ENCODE measurements at places on chromosomes 7 and 10.

DNA sequence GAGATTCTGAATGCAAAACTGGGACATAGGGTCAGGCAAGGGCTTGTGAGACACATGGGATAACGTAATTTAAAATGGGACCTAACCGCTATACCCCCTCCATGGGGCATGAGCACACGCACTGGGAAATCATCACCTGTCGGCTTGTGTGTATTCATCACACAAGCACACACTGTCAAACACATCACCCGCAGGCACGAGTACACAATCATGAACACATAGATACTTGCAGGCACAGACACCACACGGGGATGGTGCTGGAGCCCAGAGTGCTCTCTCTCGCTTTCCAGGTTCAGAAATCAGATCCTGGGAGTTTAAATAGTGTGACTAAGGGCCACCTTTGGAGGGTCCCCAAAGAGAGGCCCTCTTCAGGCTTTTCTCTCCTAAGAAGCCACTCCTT lies 19.6 kb upstream of the TLX1 start:
- DNase-seq: no peak

- DNase-seq: peak; percentile 69
These were observed 135.9 kb upstream of the PODXL start for GRCh38 chr7:131692131-131692960.

- peak; percentile 48 for DNase-seq
These were observed 23.4 kb upstream of the GSAP start for GRCh38 chr7:77439572-77439971.

GRCh38 chr7:142338633-142339501 lies 81.0 kb upstream of the PRSS58 start:
- DNase-seq: peak; percentile 44

GRCh38 chr7:82527851-82528250 lies 84.3 kb upstream of the CACNA2D1 start:
- peak; percentile 15 for DNase-seq

DNA sequence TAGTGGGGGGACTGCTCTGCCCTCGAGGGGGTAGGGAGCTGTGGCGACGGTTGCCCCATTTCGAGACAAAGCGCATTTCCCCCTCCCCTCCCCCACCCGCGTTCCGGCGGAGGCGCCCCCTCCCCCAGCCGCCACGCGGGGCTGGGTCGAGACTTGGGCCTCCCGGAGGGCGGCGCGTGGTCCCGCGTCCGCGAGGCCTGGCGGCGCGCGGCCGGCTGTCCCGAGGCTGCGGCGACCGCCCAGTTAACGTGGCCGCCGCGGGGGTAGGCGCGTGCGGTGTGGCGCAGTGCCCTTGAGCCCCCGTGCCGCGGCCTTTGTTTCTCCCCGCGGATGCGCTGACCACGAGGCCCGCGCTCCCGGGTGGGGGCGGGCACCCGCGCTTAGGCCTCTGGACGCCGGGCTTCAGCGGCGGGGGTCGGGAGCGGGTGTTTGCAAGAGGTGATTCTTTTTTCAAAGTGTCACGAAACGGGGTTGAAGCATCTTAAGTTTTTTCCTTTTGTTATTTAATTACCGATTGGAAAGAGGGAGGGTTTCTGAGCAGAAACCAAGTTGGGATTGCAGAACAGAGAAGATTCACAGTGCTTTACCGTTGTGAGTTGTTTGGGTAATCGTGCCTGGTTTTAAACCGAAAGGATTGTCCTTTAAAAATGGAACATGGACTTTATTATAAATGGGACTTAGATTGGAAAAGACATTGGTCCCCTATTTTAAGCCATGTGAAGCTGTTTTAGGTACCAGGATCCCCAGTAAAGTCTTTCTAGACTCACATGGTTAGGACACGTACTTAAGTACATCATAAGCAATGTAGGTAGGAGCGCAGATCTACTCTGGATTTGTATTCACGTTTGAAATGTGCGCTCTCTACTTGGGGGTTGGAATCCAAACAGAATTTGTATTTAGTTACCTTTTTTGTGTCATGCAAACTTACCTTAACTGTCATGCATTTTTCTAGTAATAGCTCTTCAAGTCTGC lies 760 bp downstream of the CBX3 start:
- peak; percentile 87 for DNase-seq

DNA sequence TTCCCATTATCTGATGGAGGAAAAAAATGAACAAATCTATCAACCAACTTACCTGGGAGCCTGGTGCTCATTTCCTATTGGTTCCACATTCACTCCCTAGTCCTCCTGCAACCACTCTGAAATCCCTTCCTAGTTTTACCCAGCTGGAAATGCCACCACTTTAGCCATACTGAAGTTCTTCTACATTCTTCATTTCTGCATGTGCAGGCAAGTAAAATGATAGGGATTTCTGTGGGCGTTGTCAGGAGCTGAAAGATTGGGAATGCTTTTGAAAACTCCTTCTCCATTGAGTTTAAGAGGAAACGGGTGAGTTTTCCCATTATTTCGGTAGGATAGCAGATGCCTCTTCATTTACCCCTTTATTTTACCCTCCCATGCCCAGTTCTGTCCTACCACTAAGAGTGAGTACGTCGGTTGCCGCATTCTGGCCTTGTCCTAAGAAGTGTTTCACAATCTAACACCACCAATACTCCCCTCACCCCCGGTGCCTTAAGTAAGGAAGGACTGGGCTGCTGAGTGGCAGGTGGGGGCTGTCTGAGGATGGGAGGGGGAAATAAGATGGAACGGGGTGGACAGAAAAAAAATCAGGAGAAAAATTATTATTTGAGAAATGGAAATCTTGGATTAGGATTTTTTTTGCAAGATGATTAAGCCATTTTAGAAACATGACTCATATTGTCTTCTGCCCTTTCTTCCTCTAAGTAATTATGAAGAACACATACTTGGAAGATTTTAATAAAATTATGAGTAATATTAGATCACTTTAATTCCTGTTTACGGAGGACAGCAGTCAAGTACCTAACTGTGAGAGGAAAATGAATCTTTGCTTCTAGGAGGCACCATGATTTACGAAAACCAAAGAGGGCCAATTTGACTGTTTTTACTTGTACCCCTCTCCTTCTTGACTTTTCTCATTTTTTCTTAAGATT lies 13.2 kb upstream of the TAS2R60 start:
- DNase-seq: peak; percentile 79

GRCh38 chr10:15374566-15374965 lies 3.5 kb upstream of the FAM171A1 start:
- DNase-seq: no peak

GRCh38 chr7:33934391-33934790 lies 29.1 kb downstream of the BMPER start:
- no peak for DNase-seq

- peak; percentile 97 for DNase-seq
These were observed 33.9 kb upstream of the MSMB start for GRCh38 chr10:46079831-46080585.

GRCh38 chr10:15789793-15790525 lies 70.2 kb upstream of the ITGA8 start:
- no peak for DNase-seq

GRCh38 chr7:151113344-151114150 lies 27.3 kb downstream of the AGAP3 start:
- no peak for DNase-seq

DNA sequence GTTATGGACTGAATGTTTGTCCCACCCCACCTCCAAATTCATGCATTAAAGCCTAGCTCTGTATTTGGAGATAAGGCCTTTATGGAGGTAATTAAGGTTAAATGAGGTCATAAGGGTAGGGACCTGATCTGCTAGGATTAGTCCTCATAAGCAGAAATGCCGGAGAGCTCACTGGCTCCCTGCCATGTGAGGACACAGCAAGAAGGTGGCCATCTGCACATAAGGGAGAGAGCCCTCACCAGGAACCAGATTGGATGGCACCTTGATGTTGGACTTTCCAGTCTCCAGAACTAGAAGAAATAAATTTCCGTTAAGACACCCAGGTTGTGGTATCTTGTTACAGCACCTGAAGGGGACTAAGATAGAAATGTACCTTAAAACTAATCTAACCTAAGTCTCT lies 816.1 kb upstream of the C7orf33 start:
- no peak for DNase-seq

DNA sequence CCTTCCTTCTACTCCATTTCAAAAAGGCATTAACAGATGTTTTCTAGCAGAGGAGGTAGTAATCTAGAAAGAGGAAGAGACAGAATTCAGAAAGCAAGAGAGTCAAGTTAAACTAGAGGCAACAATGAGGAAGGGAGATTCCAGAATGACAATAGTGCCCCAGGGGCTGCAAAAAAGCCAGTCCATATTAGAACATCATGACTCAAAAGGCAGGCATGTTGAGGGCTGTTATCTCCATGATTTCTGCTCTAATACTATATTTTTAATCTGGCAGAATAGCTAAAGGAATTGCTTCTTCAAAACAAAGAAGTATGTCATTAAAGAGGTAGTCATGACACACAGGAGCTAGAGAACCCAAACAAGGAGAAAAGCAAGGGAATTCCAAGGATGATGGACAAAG lies 599.6 kb downstream of the INHBA start:
- no peak for DNase-seq

DNA sequence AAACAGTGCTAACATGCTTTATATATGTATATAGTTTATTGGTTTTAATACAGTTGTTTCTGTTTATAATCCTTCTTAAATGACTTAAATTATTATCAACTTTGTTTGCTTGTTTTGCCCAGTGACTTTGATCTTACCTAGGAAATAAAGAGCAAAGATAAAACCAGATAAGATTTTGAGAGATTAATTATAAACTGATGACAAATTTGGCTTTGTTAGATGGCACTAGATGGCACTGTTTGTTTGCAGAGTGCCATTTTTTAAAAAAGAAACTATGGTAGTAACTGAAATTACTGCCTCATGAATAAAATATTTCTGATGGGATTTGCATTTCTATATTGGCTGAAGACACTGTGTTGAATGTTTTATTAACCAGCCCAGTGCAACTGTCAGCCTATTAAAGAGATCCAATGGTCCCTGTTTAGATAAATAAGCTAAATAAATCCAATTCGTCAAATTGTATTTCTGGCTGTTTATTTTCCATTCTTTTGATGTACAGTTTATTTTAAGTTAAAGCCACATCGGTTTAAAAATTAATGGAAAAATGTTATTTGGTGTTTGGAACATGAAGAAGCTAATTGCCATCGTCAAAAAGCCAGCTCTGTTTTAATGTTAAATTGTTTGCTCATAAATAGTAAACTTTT lies 28.7 kb downstream of the VTI1A start:
- no peak for DNase-seq

DNA sequence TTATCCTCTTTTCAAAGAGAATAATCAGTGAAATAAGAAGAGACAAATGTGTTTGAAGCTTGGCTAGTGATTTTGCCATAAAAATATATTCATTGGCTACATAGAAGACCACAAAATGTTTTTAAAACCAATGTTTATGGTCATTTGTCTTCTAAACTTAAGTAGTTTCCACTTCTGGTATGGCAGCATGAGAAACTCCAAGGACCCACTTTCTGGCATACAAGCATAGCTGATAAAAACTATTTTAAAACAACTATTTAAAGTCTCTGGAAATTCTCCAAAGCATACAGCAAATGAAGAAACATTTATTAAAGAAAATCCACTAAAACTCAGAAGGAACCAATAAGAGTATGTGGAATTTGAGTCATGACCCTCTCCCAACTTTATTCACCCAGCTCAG lies 89.2 kb upstream of the TOMM7 start:
- DNase-seq: no peak

DNA sequence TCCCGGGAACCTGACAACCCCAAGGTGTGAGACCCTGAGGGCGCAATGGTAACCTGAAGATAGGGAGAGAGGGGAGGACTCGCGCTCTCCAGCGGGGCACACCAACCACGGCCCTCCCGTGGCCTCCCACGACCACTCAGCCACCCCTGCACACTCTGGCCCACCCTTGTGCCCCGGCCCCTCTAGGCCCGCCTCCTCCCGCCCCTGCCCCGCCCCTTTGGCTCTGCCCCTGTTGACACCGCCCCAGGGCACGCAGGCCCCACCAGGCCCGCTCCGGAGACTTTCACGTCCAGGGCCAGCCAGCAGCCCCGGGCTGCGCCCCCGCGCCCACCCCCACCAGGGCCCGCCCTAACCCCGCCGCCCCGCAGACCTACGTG lies 10.9 kb downstream of the ATG9B start:
- DNase-seq: no peak

DNA sequence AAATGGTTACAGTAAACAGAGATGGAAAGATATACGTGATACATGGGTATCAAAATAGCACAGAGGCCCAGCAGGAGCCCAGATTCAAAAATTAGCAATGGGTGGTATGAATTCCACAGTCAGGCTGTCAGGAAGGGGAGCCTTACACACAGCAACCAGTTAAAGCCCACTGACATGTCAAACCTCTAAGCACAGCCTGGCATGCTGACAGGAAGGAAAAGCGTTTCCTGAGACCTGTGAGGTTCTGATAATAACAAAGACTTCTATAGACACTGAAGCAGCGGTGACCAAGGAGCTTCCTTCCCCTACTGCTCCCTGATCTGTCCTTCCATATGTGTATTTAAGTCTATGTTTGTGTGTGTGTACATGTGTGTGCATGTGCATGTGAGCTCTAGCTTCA lies 89.9 kb downstream of the PHYHIPL start:
- DNase-seq: no peak

GRCh38 chr7:39094731-39095130 lies 117.0 kb downstream of the POU6F2 start:
- no peak for DNase-seq

DNA sequence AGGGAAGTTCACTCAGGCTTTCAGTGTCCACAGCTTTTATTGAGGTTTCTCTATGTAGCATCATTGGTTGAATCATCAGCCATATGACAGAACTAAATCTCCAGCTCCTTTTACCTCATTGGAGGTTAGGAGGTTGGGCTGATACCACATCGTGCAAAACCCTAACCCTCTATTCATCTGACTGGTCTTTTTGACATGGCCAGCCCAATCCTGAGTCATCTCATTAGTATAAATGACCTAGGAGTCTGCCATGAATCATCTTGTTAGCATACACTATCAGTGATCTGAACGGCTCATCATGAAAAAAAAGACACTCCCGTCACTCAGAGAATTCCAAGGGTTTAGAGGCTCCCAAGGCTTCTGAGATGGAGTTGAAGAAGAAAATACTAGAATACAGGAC lies 669.8 kb upstream of the POT1 start:
- no peak for DNase-seq

GRCh38 chr10:84429926-84430520 lies 101.6 kb downstream of the CCSER2 start:
- peak; percentile 65 for DNase-seq
